Stimulated activated CD8-positive, alpha-beta memory T cell treated with anti-CD3 and anti-CD28 coated beads, Interleukin-2, amount 100 ng/mL, for 1 hour (primary cell): ENCODE measurements at places on chromosomes 4 and X.

DNA sequence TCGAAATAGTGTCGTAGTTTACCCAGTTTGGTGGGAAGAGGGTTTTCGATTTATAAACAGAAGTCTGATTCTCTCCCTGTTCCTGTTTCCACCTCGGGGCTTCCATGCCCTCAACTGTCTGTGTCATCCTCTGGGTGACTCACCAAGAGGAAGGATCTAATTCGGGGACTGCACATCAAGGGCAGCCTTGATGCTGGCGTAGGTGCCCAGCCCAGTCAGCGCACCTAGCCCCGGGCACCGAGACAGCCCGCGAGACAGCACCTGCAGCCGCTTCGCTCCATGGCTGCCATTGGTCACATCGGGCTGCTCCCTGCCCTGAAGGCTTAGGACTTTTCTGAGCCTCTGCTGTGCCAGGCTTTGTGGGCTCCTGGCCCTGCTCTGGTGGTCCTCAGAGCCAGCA, 7.7 kb downstream of the ABCD1 start:
- no peak for DNase-seq

DNA sequence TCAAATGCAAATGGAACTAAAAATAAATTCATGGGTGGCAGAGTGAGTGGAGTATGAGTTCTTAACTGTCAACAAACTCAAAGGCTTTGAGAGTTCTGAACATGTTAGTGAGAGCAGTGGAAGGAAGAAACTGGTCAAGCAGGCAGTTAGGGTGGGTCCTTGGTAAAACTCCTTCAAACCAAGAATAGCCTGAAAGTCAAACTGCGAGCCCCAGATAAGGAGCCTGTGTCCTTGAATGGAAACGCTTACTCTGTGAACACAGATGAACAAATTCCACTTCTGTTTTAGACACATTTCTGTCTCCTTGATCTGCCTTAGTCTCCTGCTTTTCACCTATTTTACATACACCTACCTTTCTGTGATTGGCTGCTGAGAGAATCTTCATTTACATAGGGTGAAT, 129.4 kb upstream of the PCDH18 start:
- DNase-seq, result no peak

- no peak for DNase-seq
Measured at GRCh38 chr4:1540601-1541375, 134.5 kb upstream of the NKX1-1 start.

DNA sequence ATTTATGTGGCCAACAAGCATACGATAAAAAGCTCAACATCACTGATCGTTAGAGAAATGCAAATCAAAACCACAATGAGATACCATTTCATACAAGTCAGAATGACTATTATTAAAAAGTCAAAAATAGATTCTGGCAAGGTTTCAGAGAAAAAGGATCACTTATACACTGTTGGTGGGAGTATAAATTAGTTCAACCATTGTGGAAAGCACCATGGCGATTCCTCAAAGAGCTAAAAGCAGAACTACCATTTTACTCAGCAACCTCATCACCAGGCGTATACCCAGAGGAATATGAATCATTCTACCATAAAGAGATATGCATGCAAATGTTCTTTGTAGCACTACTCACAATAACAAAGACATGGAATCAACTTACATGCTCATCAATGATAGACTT, 478.7 kb upstream of the GALNTL6 start:
- DNase-seq, result no peak

GRCh38 chr4:2076908-2077536, 17.9 kb downstream of the NAT8L start:
- no peak for DNase-seq

- no peak for DNase-seq
Measured at GRCh38 chr4:4758681-4759080, 100.8 kb upstream of the MSX1 start.

- no peak for DNase-seq
Measured at GRCh38 chr4:37317104-37317643, 72.6 kb downstream of the NWD2 start.

GRCh38 chrX:10233173-10233572, 76.4 kb downstream of the CLCN4 start:
- DNase-seq, result no peak

DNA sequence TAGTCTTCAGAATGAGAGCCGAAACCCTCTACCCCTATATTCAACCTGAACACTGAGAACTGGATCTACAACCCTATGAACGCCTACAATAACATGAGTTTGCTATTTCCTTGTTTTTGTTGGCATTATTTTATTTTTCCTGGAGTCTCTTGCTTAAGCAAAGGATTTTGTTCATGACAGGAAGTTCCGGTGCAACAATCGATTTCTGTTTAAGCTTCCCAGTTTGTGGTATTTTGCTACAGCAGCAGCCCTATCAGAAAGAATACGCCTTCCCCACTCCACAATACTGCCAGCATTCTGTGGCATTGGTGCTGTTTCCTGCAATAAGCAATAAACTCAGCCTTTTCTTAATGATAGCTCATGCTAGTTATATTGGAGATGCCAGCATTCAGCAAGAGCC, 60.9 kb downstream of the NPY5R start:
- no peak for DNase-seq

DNA sequence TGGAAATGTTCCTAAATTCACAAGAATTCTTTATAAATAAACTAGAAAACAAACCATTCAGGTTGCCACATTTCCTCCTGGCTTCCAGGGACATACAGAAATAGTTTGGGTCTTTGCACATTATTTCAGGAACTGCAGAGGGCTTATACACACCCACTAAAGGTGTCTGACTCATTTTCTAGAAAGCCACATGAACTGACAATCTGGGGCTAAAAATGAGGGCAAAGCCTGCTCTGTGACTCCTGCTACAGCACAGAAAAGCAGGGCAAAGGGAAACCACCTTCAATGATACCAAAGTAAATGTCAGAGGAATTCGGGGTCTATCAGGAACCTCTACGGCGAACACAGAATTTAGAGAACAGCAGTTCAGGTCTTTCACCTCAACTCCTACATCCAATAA, 112.2 kb upstream of the MAP3K15 start:
- DNase-seq, result peak; percentile 0

- DNase-seq, result no peak
Measured at GRCh38 chr4:74475091-74475800, 30.3 kb downstream of the AREG start.

GRCh38 chr4:182185491-182185890, 57.7 kb upstream of the TENM3 start:
- DNase-seq, result no peak

GRCh38 chr4:44194365-44194764, 254.2 kb downstream of the KCTD8 start:
- no peak for DNase-seq

- DNase-seq, result no peak
Measured at GRCh38 chrX:142680038-142680437, 345.7 kb upstream of the SPANXN4 start.

GRCh38 chr4:181161669-181162068, 1081.5 kb upstream of the TENM3 start:
- DNase-seq, result no peak

GRCh38 chr4:106325800-106326199, 9.4 kb downstream of the AIMP1 start:
- no peak for DNase-seq

- DNase-seq, result no peak
Measured at GRCh38 chr4:8055206-8055605, 103.4 kb downstream of the ABLIM2 start.

DNA sequence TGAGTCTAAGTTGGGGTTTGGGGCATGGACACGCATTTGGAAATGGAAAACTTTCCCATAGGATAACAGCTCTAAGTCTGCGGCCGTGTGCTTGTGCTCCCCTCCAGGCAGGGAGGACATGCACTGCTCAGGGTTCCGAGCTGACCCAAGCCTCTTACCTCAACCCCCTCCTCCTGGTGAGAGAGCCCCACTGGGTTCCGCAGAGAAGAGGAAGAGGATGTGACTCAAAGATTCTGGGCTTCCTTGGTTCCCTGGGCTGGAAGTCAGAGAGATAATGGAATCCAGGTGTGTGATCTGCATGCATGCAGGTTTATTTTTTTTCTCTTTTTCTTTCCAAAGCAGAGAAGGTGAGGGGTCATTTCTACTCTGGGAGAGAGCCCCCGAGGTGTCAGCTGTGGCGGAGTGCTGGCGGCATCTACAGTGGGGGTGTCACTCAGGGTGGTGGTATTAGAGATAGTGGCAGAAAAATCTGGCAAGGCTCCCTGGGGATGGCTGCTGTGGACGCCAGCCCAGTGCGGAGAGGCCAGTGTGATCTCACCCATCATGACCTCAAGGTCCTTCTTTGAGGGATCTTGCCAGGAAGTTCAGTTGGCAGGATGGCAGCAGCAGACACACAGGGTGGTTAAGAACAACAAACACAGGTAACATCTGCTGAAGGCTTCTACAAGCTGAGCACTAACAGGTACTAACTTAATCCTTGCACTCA, 168.7 kb upstream of the HAND2 start:
- no peak for DNase-seq

DNA sequence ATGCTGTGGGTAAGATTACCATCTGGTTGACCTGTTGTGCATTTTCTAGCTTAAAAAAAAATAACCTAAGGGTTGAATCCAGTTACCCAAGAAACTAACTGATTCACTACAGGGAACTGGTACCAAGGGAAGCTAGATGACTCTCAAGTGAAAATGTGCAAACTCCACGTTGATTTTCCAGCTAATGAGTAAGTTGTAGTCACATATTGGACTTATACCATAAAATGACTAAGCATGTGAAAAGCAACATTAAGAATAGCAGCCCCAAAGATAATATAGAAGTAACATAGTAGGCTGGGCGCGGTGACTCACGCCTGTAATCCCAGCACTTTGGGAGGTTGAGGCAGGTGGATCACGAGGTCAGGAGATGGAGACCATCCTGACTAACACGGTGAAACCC, 270.9 kb downstream of the SPRY1 start:
- DNase-seq, result no peak

- DNase-seq, result no peak
Measured at GRCh38 chrX:123854329-123854728, 5.5 kb upstream of the XIAP start.

GRCh38 chr4:72900952-72901351, 168.6 kb downstream of the COX18 start:
- no peak for DNase-seq

- no peak for DNase-seq
Measured at GRCh38 chr4:25178838-25179261, 18.6 kb upstream of the SEPSECS start.

GRCh38 chrX:63958134-63958865, 173.3 kb upstream of the ARHGEF9 start:
- DNase-seq, result no peak

DNA sequence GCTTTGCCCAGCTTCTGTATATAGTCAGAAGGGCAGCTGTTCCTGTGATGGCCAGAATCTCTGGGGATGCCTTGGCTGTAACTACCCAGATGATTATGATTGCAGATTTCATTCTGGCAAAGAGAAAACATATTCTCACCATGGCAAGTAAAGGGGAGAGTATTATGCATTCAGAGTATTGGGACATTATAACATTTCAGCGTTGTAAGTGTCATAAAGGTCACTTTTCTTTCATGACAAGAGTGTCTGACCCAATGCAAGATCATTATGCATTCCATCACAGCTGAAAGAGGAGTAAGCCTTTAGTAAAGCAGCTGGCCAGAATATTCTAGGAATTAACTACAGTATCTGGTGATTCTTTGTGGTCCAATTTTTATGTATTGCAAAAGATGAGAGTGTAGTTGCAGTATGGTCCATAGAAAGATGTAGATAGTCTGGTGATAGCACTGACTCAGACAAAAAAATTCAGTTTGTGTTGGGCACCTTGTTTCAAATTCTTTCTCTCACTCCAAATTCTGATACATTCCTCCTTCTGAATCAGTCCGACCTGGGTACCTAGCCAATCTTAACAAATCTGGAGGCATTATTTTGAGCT, 2366.3 kb downstream of the PCDH7 start:
- DNase-seq, result no peak

- no peak for DNase-seq
Measured at GRCh38 chrX:149837639-149838038, 43.3 kb upstream of the MAGEA8 start.

GRCh38 chr4:56668267-56668666, 12.8 kb downstream of the HOPX start:
- DNase-seq, result no peak

DNA sequence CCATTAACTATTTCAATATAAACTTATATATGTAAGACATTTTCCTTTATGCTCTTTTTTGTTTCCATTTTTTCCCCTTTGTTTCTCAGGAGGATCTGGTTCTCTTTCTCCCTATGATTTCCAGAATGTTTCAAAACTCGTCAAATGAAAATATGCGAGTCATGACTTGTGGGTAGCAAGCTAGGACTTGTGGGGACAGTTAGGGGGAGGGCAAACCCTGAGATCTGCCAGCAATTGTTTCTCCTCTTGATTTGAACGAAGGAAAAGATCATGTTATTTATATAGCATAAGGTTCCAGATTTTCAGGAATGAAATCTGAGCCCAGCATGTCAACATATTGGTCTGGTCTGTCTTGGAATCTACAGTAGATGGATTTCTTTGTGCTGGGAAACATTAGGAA, 28.9 kb upstream of the GPC4 start:
- DNase-seq, result no peak

- DNase-seq, result no peak
Measured at GRCh38 chrX:16785247-16786138, 773 bp upstream of the TXLNG start.

- no peak for DNase-seq
Measured at GRCh38 chr4:19577097-19577496, 674.6 kb upstream of the SLIT2 start.

GRCh38 chr4:13640149-13640940, 12.8 kb upstream of the BOD1L1 start:
- no peak for DNase-seq

- no peak for DNase-seq
Measured at GRCh38 chr4:46277165-46277951, 112.6 kb downstream of the GABRA2 start.

- DNase-seq, result no peak
Measured at GRCh38 chr4:10866666-10867065, 182.1 kb upstream of the CLNK start.

GRCh38 chrX:80879143-80879542, 69.5 kb upstream of the BRWD3 start:
- DNase-seq, result no peak

- no peak for DNase-seq
Measured at GRCh38 chrX:78839711-78840110, 92.2 kb downstream of the LPAR4 start.

- peak; percentile 14 for DNase-seq
Measured at GRCh38 chr4:6134612-6135220, 65.6 kb downstream of the JAKMIP1 start.

DNA sequence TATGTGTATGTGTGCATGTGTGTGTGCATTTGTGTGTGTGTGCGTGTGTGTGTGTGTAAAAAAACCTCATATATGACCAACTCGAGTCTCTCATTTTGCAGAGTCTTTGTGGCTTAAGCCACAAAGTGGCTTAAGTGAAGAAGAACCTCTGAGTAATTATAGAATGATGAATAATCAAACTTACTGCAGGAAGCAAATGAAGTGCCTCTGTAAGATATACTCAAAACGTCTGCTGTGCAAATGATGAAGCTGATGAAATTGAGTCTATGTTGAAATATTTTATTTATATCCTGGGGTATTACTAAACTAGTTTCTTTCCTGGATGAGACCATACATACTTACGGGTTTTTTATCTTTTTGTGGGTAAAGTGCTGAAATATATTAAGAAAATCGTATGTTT, 1198.7 kb downstream of the PCDH7 start:
- DNase-seq, result no peak
